SK-N-SH (cell line): ENCODE measurements at places on chromosomes 1 and 21. TPM values are rescaled to one million over a fixed set of nuclear protein-coding genes. Genes with fewer than 3 reads are reported as not detected.
A peak's percentile ranks its signal among the peaks of the same experiment; 100 is the strongest.

MYOG gene
- not detected in 2 replicates for polyA plus RNA-seq

GBP2 gene
- 8.7 and 10.2 TPM in 2 replicates for polyA plus RNA-seq

ATP6V1G3 gene
- polyA plus RNA-seq, result not detected in 2 replicates

SWT1 gene
- 1.1 and 1.6 TPM in 2 replicates for polyA plus RNA-seq

TRIM45 gene
- 7.4 and 9.7 TPM in 2 replicates for polyA plus RNA-seq

MEX3A gene
- polyA plus RNA-seq, result 15.1 and 16.2 TPM in 2 replicates

TSSK3 gene
- polyA plus RNA-seq, result 0.28 and 0.86 TPM in 2 replicates

GRCh38 chr1:87683196-87683956 is 354.7 kb downstream of the LMO4 start:
- DNase-seq, result no peak

GRCh38 chr1:51663105-51663504 is 46.2 kb downstream of the OSBPL9 start:
- DNase-seq, result no peak

- DNase-seq, result no peak
Measured at GRCh38 chr1:11463177-11463576, 15.8 kb upstream of the DISP3 start.

GRCh38 chr1:40653851-40654537 is 11.5 kb downstream of the RIMS3 start:
- peak; percentile 51 for DNase-seq

DNA sequence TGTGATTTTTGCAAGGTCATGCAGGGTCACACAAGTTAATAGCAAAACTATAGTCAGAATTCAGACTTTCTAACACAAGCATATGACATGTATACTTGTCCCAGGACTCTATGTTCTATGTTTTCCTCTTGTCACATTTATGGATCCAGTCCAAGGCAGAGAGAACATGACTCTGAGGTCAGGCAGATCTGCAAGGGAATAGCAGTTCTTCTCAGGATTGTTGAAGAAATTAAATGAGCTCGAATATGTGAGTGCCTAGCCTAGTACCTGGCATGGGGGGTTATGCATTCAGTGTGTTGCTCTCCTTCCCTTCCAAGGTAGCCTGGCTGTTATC is 9.5 kb upstream of the RPTN start:
- DNase-seq, result no peak

- DNase-seq, result no peak
Measured at GRCh38 chr1:201009962-201010645, 13.4 kb downstream of the KIF21B start.

GRCh38 chr1:219412772-219413171 is 200.1 kb downstream of the ZC3H11B start:
- no peak for DNase-seq

GRCh38 chr1:3125546-3126368 is 56.8 kb downstream of the PRDM16 start:
- DNase-seq, result no peak

DNA sequence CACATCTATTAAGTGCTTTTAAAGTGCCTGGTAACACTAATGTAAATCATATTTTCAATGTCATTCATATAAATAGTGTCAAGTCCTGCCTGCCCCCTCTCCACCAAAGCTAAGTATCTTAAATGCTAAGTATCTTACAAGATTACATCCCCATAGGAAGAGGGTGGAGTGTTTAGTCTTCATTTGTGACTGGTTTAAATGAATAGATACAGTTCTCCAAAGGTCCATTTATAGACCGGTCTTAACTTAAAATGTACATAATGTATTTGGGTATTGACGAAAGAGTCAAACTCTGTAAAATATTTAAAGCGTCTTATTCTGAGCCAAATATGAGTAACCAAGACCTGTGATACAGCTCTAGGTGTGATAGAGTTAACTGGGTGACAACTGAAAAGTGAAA is 60.2 kb downstream of the POU2F1 start:
- no peak for DNase-seq

GRCh38 chr1:85240174-85240601 is 19.3 kb downstream of the C1orf52 start:
- DNase-seq, result no peak

DNA sequence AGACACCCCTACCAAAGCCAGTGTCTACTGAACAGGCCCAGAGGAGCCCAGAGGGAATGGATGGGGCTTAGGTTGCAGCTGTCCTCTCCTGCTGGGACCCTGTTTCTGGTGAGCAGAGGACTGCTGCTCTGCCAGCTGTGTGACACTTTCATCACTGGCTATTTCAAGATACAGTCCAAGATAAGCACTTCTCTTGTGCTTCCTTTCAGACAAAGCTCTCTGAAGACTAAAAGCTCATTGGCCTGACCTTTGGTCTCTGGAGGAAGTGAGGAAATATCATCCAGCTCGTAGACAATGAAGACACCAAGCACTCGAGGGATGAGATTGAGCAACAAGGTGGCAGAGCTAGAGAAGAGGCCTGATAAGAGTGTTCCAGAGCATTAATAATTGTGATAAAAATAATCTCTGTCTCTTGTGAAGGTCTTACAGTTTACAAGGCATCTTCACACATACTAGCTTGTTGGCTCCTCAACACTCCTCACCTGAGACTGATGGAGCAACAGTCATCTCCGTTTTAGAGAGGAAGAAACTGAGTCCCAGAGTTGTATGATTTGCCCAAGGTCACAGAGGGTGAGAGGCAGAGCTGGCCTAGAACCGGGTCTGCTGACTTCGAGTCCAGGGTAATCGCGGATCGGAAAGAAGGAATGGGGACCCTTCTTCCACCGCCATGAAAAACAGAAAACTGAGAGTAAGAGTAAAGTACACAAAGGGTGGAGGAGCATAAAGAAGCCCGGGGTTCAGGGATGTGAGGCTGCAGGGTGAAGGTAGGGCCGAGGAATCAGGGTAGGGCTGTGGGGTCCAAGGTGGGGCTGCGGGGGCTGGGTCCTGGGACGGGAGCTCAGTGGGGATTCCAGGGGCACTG is 666 bp downstream of the PAFAH2 start:
- DNase-seq, result peak; percentile 63

GRCh38 chr1:6359216-6360116 is 34.1 kb downstream of the ACOT7 start:
- peak; percentile 81 for DNase-seq

GRCh38 chr1:164759979-164760469 is 201.0 kb downstream of the PBX1 start:
- DNase-seq, result no peak

DNA sequence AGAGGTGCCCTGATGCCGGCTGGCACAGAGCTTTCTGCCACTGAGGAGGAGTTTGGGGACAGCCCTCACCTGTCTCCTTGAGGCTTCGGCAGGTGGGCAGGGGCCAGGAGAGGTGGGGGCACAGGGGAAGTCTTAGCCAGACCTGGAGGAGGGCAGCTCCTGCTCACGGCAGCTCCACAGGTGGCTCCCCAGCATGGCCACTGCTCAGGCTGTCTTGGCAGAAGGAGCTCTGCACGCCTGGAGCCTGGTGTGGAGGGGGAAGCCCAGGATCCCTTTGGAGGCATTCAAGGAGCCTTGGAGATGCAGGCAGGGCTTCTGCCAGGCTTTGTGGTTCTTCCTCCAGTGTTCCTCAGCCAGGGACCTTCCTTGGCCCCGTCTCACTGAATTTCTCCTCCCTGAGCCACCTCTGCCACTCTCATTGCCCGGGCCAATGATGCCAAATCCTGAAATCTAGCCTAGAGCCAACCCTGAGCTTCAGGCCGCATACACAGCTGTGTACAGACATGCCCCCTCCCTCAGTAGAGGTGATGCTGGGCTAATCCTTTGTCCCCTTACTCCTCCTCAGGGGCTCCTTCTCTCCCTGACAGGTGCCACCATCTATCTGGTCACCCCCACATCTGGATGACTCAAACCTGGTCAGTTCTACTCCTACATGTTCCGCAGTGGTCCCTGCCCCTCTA is 251.8 kb upstream of the VAMP3 start:
- no peak for DNase-seq
